T-helper 22 cell (primary cell): ENCODE measurements at places on chromosomes 7 and 10.

- DNase-seq = no peak
Observed at GRCh38 chr7:101936223-101936610, 118.8 kb downstream of the CUX1 start.

DNA sequence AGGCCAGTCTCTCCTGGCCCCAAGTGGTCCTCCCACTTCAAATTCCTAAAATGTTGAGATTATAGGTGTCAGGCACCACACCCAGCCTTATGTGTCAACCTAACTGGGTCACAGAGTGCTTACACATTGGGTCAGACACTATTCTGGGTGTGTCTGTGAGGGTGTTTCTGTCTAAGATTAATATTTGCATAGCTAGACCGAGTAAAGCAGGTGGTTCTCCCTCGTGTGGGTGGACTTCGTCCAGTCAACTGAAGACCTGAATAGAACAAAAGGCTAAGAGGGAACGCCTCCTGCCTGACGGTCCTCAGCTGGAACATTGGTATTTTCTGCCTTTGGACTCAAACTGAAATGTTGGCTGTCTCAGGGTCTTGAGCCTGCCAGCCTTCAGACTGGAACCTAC is 11.5 kb downstream of the PPIF start:
- DNase-seq = no peak

DNA sequence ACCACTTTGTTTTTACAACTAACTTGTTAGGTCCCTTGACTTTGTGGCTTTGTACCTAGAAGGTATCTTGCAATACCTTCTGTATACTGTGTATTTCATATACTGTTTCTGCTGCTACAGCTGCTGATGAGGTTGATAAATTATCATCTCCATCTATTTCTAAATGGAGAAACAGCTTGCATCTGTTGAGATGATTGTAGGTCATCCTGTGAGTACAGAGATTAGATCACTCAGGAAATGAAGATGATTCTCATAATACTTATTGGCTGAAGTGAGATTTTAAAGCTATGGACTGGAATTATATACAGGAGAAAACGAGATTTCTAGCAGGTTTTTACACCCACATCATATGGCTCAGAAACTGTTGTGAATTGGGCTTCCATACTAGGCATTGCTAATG is 280.5 kb downstream of the KCND2 start:
- no peak for DNase-seq

- DNase-seq = no peak
Observed at GRCh38 chr10:95815701-95816240, 59.8 kb downstream of the ENTPD1 start.

DNA sequence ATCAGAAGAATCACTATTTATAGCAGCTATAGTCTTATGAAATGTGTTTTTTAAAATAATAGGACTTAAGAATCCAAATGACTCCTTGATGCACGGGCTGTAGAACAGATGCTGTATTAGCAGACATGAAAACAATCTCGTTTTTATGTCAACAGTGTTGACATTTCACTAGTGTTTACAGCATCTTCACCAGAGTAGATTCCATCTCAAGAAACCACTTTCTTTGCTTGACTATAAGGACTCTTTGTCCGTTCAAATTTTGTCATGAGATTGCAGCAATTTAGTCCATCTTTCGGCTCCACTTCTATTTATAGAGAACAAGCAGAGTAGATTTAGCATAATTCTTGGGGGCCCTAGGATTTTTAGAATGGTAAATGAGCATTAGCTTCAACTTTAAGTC is 295.1 kb downstream of the EXOC4 start:
- no peak for DNase-seq

DNA sequence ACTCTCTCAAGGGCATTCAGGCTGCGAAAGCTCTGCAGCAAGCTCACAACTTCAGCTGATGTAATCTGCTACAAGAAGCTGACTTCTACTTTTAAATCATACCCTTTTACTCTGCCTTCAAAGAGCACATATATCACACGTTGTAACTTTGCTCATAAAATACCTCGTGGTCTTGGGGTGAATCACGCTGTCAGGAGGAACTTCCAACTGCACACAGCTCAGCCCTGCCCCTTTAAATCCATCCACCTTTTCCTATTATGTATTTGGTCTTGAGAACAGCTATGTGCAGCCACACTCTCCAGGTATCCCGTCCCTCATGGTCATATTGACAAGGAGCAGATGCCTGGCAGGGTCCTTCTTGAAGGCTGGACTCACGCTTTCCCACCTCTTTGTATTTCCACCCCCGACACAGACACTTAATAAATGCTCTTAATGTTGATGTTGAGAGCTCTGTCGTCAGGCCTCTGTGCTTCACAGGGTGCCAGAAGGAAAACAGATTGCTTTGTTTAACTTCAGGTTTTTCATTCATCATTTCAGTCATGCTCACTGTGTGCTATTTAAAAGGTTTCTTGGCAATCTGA is 47.6 kb downstream of the ICA1 start:
- DNase-seq = no peak

- no peak for DNase-seq
Observed at GRCh38 chr7:13692548-13692947, 296.9 kb downstream of the ETV1 start.

DNA sequence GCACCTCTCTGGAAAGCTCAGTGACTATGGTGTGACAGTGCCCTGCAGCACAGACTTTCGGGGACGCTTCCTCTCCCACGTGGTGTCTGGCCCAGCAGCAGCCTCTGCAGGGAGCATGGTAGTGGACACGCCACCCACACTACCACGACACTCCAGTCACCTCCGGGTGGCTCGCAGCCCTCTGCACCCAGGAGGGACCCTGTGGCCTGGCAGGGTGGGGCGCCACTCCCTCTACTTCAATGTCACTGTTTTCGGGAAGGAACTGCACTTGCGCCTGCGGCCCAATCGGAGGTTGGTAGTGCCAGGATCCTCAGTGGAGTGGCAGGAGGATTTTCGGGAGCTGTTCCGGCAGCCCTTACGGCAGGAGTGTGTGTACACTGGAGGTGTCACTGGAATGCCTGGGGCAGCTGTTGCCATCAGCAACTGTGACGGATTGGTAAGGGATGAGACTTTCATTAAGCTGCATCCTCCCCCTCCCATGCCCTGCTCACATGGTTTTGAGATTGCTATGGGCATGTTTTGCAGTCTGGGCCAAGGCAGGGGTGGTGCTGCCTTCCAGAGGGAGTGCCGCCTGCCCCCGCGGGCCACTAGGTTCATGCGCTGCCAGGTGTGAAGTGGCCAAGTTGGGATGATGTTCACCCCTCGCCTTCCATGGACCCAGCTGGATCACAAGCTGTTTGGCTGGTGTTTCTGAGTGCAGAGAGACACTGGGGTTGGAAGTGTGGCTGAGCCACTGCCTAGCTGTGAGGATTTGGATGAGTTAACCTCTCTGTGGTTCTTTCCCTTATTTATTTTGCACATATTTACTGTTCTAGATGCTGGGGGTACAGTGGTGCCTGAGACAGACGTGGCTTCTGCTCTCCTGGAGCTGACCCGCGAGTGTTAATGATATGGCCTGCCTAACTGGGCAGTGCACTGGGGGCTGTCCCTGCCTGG is 2.5 kb downstream of the ADAMTS14 start:
- DNase-seq = no peak

- DNase-seq = no peak
Observed at GRCh38 chr10:1240341-1240775, 184.2 kb downstream of the WDR37 start.

GRCh38 chr10:58385784-58386112 is 538 bp downstream of the TFAM start:
- no peak for DNase-seq

DNA sequence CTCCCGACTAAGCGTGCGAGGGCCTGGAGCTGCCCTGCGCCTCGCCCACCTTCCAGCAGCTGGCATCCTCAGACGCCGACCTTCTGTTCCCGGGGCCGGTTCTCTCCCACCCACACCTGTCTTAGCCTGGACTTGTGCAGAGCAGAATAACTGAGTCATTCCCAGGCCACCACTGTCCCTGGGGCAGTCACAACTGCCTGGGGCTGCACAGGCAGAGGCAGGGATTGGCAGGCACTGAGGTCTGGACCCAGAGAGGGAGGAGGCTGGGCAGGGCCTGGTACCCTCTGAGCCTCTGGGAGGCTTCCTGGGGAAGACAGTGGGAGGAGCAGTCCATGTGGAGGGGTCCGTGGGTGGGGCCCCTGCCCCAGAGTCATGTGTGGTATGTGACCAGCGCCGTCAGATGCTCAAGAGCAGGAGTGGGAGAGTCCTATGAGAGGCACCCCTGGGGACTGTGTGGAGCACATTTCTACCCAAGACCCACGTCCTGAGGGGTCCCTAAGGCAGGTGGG is 74.3 kb downstream of the NKX6-2 start:
- no peak for DNase-seq

DNA sequence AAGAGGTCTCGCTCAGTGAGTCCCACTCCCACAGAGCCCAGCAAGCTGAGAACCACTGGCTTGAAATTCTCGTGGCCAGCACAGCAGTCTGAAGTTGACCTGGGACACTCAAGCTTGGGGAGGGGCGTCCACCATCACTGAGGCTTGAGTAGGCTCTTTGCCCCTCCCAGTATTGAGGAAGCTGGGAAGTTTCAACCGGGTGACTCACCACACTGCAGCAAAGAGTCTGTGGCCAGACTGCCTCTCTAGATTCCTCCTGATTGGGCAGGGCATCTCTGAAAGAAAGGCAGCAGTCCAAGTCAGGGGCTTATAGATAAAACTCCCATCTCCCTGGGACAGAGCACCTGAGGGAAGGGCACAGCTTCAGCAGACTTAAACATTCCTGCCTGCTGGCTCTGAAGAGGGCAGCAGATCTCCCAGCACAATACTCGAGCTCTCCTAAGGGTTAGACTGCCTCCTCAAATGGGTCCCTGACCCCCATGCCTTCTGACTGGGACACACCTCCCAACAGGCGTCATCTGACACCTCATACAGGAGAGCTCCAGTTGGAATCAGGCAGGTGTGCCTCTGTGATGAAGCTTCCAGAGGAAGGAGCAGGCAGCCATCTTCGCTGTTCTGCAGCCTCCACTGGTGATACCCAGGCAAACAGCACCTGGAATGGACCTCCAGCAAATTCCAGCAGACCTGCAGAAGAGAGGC is 970.9 kb upstream of the LRRN3 start:
- DNase-seq = no peak

DNA sequence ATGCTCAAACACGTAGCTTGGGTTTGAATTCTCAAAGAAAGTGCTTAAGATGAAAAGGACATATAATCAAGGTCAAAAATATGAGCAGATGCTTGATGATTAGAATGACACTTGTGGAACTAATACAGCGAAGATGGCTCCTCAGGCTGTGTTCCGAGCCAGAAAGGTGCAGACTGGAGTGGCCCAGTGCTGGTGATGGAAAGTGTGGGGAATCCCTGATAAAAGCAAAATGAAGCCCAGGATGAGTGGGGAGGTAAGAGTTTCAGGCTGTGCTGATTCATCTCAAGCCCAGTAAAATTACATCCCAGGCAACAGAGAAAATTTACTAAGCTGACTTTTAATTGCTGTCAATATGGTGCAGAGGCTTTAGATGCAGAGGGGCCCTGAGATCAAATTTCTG is 77.8 kb upstream of the IKZF1 start:
- DNase-seq = no peak

DNA sequence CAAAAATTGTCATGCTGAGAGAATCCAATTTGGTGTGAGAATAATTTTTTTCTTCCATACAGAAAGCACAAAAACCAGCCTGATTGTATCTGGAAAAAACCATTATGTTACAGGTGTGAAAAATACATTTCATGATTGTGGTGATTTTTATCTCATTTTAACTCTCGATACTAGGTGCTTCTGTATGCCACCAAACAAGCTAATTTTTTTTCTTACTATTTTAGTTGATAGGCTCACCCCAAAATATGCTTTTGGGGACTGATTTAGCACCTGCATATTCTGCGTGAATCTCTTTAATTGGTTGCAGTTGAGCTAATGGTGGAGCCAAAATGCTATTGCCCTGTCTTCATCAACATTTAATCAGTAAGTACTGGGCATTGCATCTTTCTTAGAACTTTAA is 1.9 kb downstream of the DMTF1 start:
- no peak for DNase-seq

DNA sequence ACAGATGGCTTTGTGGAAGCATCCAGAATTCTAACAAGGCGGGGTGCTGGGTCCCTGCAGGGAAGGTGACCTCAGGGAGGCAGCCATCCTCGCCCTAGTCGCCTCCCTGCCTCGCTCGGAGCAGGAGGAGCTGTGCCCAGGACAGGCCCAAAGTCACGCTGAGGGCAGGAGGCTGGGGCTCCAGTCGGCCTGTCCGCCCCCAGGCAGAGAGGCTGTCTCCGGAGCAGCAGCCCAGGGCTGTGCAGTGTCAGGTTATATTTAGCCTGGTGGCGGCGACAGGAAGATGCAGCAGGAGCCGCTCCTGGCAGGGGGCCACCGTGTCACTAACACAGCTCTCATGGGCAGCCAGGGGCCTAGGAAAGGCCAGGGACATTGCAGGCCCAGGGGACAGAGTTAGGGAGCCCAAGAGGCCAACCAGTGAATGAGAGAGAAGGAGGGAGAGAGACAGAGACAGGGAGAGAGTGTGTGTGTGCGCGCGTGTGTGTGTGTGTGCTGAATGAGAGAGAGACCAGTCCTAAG is 13.5 kb downstream of the KCNH2 start:
- DNase-seq = no peak

DNA sequence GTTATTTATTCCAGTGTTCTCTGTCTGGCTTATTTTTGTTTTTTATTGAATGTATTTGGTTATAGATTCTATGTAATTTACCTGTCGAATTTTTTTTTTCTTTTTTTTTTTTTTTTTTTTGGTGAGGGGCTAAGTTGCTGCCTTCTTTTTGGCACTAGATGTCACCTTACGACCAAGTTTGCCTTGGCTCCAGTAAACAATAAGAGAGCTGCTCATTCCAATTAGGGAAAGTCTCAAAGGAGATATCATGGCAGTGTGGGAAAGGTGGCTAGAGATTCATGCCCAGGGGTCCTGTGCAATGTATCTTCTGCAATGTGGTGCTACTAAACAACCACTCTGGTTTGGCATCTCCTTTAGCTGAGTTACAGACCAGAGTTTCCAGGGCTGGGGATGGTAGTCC is 84.0 kb downstream of the PTPN20 start:
- DNase-seq = no peak

DNA sequence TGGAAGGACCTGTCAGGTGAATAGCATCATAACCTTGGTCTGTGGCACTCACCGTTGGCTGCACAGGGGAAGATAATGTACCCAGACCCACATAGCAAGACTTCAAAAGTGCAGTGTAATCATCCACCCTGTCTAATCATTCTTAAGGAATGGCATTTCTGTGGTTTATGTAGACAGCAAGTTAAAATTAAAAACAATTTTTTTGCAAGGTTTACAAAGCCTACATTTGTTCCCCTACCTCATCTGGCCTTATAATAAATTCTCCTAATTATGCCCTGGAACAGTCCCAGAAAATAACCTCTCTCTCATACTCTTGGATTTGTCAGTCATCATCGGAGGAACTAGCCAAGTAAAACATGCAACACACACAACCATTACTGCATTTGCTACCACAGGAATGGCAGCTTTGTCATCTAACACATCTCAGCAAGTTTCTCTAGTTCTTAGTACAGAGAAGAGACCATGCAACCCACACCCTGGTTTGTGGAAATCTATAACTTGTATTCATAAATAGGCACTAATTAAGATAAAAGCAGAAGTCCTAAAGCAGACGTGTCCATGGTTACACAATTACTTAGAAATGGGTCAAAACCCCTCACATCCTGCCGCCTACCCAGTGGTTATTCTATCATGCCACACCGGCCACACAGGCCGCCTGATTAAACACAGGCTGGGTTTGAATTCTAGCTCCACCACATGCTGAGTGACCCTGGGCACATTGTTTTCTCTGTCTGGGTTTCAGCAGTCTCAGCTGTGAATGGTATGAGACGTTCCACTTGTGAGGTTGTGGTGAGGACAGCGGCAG is 19.1 kb downstream of the ABLIM1 start:
- DNase-seq = no peak

GRCh38 chr10:60390224-60390626 is 550 bp upstream of the ANK3 start:
- DNase-seq = no peak

GRCh38 chr10:104142081-104142480 is 20.1 kb downstream of the SFR1 start:
- DNase-seq = no peak
